Stimulated activated naive B cell treated with anti-CD40 and anti-IgM and Interleukin-4, amounts not matched to agents 10 μg/mL and 1 μg/mL and 100 μg/mL, for 72 hours (primary cell): ENCODE measurements at places on chromosomes 7 and 10.

DNA sequence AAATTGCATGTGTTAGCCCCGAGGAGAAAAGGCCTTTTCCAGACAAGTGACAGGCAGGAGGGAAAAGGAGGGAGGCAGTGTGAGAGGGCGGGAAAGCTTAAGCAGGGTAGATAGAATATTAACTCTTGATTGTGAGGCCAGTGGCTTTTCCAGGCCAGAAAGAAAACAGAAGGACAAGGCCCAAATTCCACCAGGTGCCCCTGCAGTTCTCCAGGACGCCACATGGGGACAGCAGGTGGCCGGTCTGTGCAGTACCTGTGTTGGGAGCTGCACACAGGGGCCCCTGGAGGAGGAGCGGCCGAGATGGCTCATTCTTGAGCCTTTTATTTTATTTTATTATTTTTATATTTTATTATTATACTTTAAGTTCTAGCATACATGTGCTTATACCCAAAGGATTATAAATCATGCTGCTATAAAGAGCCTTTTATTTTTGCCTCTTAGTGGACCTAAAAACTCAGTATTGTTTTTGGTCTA lies 141.3 kb upstream of the KLF14 start:
- DNase-seq = peak; percentile 24

DNA sequence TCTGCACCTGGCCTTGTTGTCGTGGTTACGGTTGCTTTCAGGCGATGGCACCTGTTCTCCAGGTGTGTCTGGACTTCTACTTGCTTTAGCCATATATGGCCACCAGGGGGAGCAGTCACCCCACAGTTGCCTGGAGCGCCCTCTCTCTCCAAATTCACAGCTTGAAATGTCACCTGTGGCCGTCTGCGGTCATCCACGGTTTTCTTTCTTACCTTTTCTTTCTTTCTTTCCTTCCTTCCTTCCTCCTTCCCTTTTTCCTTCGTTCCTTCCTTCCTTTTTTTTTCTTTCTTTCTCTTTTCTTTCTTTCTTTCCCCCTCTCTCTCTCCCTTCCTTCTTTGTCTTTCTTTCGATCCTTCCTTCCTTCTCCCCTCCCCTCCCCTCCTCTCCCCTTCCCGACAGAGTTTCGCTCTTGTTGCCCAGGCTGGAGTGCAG lies 150.5 kb upstream of the VKORC1L1 start:
- DNase-seq = peak; percentile 35

GRCh38 chr7:92964141-92964540 lies 127.8 kb upstream of the CDK6 start:
- DNase-seq = no peak

DNA sequence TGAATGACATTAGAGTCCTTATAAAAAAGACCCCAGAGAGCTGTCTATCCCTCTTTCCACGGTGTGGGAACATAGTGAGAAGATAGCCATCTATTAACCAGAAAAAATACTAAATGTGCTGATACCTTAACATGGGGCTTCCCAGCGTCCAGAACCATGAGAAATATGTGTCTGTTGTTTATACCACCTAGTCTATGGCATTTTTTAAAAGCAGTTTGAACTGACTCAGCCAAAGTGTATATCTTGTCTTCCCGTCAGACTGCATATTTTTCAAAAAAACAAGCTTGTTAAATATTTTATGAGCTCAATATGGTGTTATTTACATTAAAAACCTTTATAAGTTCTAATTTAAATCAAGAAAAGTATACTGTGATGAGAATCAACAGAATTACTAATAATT lies 255.3 kb downstream of the HGF start:
- no peak for DNase-seq

DNA sequence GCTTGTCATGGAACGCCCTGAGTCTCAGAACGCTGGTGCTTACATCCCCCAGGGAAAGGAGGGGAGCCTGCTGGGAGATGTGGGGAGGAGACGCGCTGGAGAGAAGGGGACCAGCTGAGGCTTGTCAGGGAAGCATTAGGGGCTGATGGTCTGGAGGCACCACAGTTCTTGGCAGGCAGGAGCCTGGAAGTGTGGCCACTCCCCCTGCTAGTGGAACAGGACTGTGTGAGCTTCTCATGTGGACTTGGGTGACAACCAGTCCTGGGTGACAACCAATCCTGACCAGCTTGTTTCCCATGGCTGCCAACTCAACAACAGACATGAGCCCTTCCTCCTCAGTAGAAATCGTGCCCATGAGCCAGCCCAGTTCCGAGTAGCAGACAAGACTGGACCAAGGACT lies 87.8 kb downstream of the SPDYE5 start:
- DNase-seq = no peak

- DNase-seq = no peak
These were observed 112.5 kb upstream of the SKAP2 start for GRCh38 chr7:26976840-26977239.

- DNase-seq = no peak
These were observed 8.1 kb upstream of the PRKG1 start for GRCh38 chr10:51066231-51066630.

- no peak for DNase-seq
These were observed 89.3 kb upstream of the ZNF746 start for GRCh38 chr7:149586646-149587645.
